MG63 (cell line): ENCODE measurements at places on chromosomes 2 and 18. TPM values are rescaled to one million over a fixed set of nuclear protein-coding genes. Genes with fewer than 3 reads are reported as not detected.

CHRNG gene
- total RNA-seq: not detected in 2 replicates

CFAP65 gene
- 0.03 TPM in 1 of 2 replicates, not detected in the other for total RNA-seq

NEURL3 gene
- 1.0 TPM in 1 of 2 replicates, not detected in the other for total RNA-seq

SLC30A3 gene
- not detected in 2 replicates for total RNA-seq

DNA sequence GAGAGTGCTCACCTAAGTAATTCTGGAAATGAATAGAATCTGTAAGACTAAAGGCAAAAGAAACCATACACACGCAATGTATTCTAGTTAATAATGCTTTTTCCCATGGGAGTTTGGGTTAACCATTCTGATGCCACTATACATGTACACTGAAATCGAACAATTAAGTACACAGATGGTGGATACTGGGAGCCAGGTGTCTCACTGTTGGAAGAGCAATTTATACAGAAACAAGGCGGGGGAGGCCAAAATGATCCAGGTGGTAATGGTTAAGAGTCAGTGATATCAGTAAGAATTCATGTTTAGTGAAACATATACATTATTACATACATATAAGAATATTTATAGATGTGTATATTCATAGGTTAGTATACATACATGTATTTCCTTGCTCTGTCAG lies 67.2 kb downstream of the TMEM131 start:
- no peak for DNase-seq

GRCh38 chr18:72155327-72155726 lies 388.8 kb downstream of the CBLN2 start:
- DNase-seq: no peak

GRCh38 chr2:16023506-16024360 lies 83.4 kb downstream of the MYCN start:
- DNase-seq: no peak

DNA sequence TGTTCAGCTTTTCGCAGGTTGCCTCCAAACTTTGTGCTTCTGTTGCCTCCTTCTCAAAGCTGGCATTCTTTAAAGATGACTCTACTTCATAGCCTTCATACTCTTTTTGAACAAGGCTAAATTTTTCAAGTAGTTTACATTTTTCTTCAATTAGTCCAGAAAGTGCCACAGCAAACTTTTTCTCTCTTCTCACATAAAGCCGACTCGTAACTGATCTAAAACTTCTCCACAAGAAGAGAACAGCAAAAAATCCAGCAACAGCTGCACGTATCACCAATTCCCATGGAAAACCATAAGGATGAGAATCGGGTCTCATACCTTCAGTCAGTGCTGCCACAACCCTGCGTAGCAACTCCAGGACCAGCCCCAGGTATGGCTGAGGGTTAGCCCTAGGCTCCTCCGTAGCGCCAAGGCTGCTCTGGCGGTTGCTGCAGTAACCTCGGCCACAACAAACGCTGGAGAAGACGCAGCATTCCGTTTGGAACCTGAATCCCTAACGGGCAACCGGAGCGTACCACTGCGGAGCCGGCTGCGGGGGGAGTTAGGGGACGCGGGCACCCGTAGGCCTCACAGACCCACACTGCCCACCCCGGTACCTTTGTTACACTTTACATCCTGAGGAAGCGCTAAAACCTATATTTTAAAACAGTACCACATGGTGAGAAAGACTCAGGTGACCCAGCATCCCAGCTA lies at the start of gene CTAGE1:
Gene CTAGE1, minus strand, starts transcription at position 420 of the 693 bp plus-strand sequence. Its CDS starts 104 bp downstream, at position 316.
- no peak for DNase-seq

GRCh38 chr2:223786943-223787342 lies 50.4 kb downstream of the AP1S3 start:
- DNase-seq: no peak
